ENCODE measurements at places on chromosomes 12 and 14. TPM values are rescaled to one million over a fixed set of nuclear protein-coding genes. Genes with fewer than 3 reads are reported as not detected.

- no peak for DNase-seq
- peaks cover 19% of the 10 kb centered on the region for H3K36me3 ChIP-seq
- H3K4me3 ChIP-seq = no peak overlapping the region
- H3K27ac ChIP-seq = no peak overlapping the region
These were observed 1098.8 kb downstream of the TMEM121 start for GRCh38 chr14:106625186-106625585.

Gene ST8SIA1
- total RNA-seq = 22.0 TPM

DNA sequence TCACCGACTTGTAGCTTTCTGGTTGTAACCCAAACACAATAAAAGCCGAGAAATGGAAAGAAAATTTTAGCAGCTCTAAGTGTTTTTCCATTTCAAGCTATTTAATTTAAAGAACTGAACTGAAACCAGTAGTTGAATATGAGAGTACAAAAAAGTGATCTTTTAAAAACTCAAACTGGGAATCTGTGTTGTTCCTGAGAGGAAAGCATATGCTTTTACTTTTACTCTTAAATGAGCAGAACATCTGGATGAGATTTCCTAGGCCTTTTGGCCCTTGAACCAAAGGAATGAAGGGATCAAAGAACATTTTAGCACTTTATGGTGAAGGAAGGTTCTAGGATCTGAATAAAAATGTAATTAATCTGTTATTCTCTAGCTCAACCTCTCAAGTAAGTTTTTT lies 1.3 kb downstream of the KERA start:
- no peak overlapping the region for H3K27ac ChIP-seq
- no peak for DNase-seq
- H3K27me3 ChIP-seq = no peaks in the 10 kb centered on the region
- H3K36me3 ChIP-seq = no peaks in the 10 kb centered on the region

GRCh38 chr14:31261859-31262731 lies 54.5 kb upstream of the HECTD1 start:
- no peaks in the 10 kb centered on the region for H3K4me1 ChIP-seq
- H3K4me3 ChIP-seq = no peak overlapping the region
- DNase-seq = no peak
- H3K27me3 ChIP-seq = no peaks in the 10 kb centered on the region
- no peaks in the 10 kb centered on the region for H3K36me3 ChIP-seq

DNA sequence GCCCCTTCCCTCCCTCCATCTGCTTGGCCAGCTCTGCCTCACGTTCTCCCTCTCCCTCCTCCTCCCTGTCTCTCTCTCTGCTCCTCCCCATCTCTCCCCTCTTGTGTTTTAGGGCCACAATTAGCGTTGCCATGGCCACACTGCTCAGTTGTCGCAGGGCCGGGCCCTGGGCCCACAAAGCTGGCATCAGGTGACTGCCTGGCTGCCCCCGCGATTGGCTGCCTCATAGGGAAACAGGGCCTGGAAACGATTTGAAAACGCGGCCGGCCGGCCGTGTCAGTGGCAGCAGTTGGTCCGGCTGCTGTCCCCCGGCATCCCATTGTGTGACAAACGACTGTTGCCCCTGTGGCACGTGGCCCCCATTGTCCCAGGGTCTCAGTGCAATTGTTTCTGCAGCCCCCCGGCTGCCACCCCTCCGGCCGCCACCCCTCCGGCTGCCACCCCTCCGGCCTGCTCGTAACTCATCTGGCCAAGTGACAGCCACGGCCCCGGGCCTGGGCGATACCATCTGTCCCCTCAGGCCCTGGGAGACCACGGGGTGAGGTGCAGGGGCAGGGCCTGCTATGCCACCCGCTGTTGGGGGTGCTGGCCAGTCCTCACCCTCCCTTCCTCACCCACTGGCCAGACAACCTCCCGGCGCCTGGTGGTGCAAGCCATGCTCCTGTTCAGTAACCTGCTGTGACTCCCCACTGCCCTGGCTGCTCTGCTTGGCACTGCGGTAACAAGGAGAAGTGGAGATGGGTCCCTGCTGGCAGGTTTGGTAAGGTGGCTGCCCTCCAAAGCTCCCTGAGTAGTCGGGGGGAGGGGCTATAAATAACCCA lies 17.4 kb downstream of the FOXN4 start:
- H3K4me3 ChIP-seq = peak overlapping the region; percentile 34
- peak overlapping the region; percentile 72 for H3K27ac ChIP-seq
- peaks cover 4% of the 10 kb centered on the region for H3K27me3 ChIP-seq
- no peaks in the 10 kb centered on the region for H3K4me1 ChIP-seq
- no peaks in the 10 kb centered on the region for H3K36me3 ChIP-seq
- DNase-seq = peak; percentile 71

Gene RNASE11
- not detected for total RNA-seq

Gene SLC5A8
- total RNA-seq = not detected

- H3K27me3 ChIP-seq = no peaks in the 10 kb centered on the region
- H3K4me1 ChIP-seq = no peaks in the 10 kb centered on the region
- H3K4me3 ChIP-seq = no peak overlapping the region
- DNase-seq = no peak
- H3K27ac ChIP-seq = no peak overlapping the region
These were observed 9.2 kb upstream of the PYROXD1 start for GRCh38 chr12:21428241-21428640.

Gene FAM222A
- total RNA-seq = 18.1 TPM

Gene HOXC13
- not detected for total RNA-seq

Gene AQP2
- not detected for total RNA-seq

Gene OR6C2
- total RNA-seq = not detected

DNA sequence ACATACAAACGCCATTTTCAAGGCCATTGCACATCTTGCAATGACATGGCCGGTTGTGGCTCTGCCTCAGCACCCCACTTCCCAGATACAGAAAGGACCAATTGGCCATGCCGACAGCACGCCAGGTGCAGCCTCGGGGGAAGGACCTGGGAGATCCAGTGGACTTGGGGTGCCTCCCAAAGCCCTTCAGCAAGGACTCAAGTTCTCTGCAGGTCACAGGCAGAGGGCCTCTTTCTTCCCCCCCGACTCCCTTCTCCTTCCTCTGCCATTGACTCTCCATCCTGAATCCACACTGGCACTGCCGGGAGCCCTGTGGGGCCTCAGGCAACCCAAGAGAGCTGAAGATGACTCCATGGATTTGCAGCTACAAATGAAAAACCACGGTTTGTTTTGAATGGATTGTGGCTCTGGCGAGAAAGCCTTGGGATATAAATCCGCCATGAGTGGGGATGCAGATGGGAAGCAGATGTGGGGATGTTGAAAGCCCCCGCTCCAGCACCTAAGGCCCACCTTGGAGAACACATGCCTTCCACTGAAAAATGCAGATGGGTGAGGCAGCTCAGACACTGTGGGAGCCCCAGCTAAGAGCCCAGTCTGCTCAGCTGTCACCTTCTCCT lies 35.1 kb upstream of the LTBP2 start:
- no peak for DNase-seq
- H3K4me3 ChIP-seq = no peak overlapping the region
- peaks cover 14% of the 10 kb centered on the region for H3K4me1 ChIP-seq
- no peaks in the 10 kb centered on the region for H3K36me3 ChIP-seq
- no peak overlapping the region for H3K27ac ChIP-seq
- H3K27me3 ChIP-seq = peaks cover 6% of the 10 kb centered on the region

GRCh38 chr12:22312336-22312735 lies 22.2 kb downstream of the ST8SIA1 start:
- no peak for DNase-seq
- no peak overlapping the region for H3K27ac ChIP-seq
- H3K4me3 ChIP-seq = no peak overlapping the region

Gene DEGS2
- total RNA-seq = 0.34 TPM

- H3K4me1 ChIP-seq = peaks cover 12% of the 10 kb centered on the region
- H3K4me3 ChIP-seq = no peak overlapping the region
- H3K36me3 ChIP-seq = no peaks in the 10 kb centered on the region
- H3K27me3 ChIP-seq = peaks cover 7% of the 10 kb centered on the region
- no peak for DNase-seq
- H3K27ac ChIP-seq = peak overlapping the region; percentile 21
These were observed 141.3 kb downstream of the CACNA1C start for GRCh38 chr12:2194060-2194459.

GRCh38 chr14:22850944-22851764 lies 14.8 kb downstream of the MMP14 start:
- no peaks in the 10 kb centered on the region for H3K36me3 ChIP-seq
- peaks cover 3% of the 10 kb centered on the region for H3K4me1 ChIP-seq
- H3K27ac ChIP-seq = no peak overlapping the region
- no peak for DNase-seq
- H3K27me3 ChIP-seq = peaks cover 2% of the 10 kb centered on the region

- peak overlapping the region; percentile 92 for H3K27ac ChIP-seq
- H3K36me3 ChIP-seq = peaks cover 6% of the 10 kb centered on the region
- H3K4me3 ChIP-seq = peak overlapping the region; percentile 93
- peak; percentile 73 for DNase-seq
These were observed 484 bp downstream of the PPP1CC start for GRCh38 chr12:110742096-110742717.

Gene ANO2
- total RNA-seq = not detected

DNA sequence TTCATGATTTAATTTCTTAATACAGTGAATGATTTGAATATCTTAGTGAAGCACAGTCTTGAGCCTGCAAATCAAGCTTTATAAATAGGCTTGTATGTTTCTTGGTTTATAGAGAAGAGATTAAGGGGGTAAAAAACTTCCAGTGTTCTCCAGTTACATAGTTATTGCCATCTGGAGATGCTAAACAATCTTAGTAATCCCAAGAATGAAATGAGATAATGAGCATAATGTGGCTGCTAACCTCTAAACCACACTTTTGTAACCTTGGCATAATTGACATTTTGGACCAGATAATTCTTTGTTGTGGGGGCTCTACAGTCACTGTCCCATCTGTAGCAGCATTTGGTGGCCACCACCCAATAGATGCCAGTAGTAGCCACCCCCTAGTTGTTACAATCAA lies 316.8 kb downstream of the CCDC91 start:
- H3K4me3 ChIP-seq = no peak overlapping the region
- H3K27ac ChIP-seq = no peak overlapping the region
- no peaks in the 10 kb centered on the region for H3K27me3 ChIP-seq
- DNase-seq = no peak

DNA sequence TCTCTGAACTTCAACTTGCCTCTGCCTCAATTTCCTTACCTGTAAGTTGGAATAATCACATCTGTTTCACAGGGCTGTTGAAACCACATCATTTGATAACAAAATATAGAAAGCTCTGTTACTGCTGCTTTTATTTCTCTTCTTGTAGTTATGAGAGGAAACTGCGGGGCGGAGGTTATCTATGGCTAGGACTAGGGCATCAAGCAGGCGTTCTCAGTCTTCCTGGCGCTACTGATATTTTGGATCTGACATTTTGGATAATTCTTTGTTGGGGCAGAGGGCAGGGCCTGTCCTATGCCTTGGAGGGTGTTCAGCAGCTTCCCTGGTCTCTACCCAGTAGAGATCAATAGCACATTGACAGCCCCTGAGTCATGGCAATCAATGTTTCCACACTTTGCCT lies 3.9 kb downstream of the P3H3 start:
- H3K36me3 ChIP-seq = peaks cover 16% of the 10 kb centered on the region
- H3K4me1 ChIP-seq = peaks cover 21% of the 10 kb centered on the region
- H3K4me3 ChIP-seq = peak overlapping the region; percentile 15
- peak overlapping the region; percentile 39 for H3K27ac ChIP-seq
- no peak for DNase-seq
- H3K27me3 ChIP-seq = peaks cover 20% of the 10 kb centered on the region

DNA sequence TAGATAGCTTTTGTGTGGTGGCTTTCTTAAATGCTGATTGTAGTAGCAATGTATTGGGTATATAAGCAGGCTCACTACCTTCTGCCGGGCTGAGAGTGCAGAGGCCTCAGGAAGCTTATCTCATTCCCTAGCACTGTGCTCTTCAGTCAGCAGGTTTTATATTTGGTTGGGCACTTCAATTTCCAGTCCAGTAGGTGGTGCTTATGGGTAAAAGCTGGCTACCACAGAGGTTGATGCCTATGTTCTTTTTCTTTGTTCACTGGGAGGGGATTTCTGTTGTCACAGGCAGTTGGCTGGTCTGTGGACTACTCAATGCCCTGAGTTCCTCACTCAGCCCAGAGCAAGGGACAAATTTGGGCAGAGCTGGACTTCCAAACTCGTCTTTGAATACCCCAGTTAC lies 43.0 kb upstream of the GLIPR1 start:
- H3K36me3 ChIP-seq = peaks cover 20% of the 10 kb centered on the region
- no peak overlapping the region for H3K4me3 ChIP-seq
- no peaks in the 10 kb centered on the region for H3K4me1 ChIP-seq
- no peak for DNase-seq
- H3K27ac ChIP-seq = no peak overlapping the region
